ENCODE measurements at places on chromosomes 3 and 15.

DNA sequence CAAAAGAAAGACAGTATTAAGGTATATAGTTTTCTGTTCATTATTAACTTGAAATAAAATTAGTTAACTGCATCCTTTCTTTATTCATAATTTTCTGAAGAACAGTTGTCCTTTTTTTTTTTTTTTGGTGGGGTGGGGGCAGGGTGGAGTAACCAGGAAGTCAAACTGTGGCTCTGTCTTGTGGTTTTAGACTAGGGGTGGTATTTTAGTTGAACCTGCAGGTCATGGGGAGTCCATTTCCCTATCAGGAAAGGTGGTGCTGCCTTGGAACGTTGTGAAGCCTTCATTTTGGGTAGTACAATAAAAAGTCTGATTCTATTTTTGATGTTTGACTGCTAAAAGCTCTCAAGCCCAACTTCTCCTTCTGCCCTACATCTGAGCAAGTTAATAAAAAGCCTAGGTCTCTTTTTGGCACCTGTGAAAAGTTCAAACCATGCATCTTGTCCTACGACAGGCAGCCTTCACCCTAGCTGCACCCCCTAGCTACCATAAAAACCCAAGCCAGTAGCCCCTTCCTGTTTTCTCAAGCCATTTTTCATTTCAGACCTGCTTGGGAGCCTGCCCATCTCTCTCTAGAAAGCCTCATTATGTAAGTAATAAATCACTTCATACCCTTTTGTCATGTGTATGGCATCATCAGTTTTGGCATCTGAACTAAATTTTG is 31.2 kb upstream of the RIOX2 start:
- no peak for DNase-seq

- no peak for DNase-seq
These were observed 7.9 kb downstream of the VIPR1 start for GRCh38 chr3:42510325-42510724.

DNA sequence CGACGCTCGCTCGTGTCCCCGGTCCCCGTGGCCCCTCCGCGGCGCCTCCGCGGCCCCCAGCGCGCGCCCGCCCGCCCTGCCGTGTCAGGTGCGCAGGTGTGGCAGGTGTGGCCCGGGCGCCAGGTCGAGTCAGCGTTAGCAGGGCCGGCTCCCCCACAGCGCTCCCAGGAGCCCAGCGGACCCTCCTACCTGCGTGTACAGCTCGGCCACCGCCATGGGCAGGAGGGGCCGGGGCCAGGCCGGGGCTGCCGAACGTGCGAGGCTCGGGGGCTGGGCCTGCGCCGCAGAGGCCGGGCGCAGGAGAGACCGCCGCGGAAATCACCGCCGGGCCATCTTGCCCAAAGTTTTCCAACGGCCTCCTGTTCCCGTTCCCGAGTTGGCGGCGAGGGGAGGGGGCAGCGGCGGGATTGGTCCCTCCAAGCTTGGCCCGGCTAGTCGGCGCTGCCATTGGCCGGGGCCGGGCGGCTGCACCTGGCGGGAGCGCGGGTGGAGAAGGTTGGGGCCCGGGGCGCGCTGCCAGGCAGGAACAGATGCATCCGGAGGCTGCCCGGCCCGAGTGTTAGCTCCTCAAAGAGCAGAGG is at the start of gene MYO5C:
TSS of gene MYO5C (minus strand) at position 384 of the 581 bp plus-strand sequence. CDS start at position 216, 168 bp downstream.
- no peak for DNase-seq

- peak; percentile 61 for DNase-seq
These were observed 44.5 kb downstream of the CTDSPL start for GRCh38 chr3:37905987-37906674.

DNA sequence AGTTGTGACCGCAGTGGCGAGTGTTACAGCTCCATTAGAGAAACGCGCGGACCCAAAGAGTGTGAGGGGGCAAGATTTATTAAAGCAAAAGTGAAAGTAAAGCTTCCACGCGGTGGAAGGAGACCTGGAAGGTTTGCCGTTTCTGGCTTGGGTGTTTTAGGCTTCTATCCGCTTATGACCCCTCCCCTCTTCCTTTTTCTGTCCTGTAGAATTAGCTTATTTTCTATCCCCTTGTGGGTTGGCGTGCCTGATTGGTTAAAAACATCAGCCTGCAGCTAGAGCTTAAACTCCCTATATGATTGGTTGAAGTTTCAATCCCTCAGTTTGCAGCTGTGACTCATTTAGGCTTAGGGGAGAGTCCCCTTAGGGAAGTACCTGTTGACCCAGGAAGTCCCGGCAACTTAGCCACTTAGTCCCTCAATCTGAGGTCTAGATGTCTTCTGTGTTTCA is 39.6 kb downstream of the C3orf38 start:
- no peak for DNase-seq

DNA sequence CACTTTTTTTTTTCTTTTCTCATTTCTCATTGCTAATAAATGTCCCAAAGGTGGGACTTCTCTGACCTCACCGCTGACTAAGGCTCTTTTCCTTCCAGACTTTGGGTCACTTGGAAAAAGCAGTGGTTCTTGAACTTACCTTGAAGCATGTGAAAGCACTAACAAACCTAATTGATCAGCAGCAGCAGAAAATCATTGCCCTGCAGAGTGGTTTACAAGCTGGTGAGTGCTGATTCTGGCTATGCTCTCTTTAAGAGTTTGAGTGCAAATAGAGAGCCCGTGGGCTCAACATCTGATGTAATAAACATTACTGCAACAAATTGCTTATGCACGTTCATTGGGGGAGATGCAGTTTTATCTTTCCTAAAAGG is 2.0 kb downstream of the BHLHE40 start:
- no peak for DNase-seq

DNA sequence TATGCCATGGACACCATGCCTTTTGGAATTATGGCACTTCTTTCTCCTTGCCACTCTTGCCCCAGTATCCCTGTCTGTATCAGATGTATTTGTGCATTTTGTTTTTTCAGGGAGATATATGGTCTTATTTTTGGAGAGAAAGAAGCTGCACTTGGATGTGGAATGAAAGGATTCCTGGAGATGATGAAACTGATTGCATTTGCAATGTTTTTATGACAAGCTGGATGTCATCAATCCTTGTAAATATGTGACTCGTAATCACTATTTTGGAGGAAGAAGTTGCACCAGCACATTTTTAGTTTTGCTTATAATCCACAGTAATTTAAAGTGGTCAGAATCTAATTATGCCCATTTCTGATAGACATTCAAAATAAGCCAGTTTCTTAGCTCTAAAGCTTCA is 165.0 kb downstream of the NR1D2 start:
- peak; percentile 76 for DNase-seq

- DNase-seq, result no peak
These were observed 81.8 kb upstream of the COL6A5 start for GRCh38 chr3:130263708-130264107.

- DNase-seq, result no peak
These were observed 19.8 kb downstream of the ST3GAL6 start for GRCh38 chr3:98782824-98783500.

GRCh38 chr3:127831723-127832172 is 9.4 kb upstream of the MGLL start:
- DNase-seq, result peak; percentile 33

DNA sequence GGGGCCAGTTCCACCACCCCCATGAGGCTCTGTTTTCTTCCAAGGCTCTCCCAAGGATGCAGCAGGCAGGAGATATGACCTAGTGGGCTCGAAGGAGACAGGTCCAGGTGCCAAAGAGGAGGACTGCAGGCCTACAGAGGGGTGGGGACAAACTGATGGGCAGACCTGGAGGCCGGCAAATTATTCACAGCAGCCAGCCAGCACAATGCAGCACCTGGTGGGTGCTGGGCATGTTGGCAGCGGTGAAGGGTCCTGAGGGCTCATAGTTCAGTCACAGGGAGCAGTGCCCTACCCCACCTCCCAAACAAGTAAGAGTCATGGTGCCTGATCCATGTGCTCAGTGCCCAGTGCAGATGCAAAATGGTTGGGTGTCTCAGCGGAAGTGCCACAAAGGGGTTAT is 171.7 kb downstream of the ABHD5 start:
- no peak for DNase-seq

DNA sequence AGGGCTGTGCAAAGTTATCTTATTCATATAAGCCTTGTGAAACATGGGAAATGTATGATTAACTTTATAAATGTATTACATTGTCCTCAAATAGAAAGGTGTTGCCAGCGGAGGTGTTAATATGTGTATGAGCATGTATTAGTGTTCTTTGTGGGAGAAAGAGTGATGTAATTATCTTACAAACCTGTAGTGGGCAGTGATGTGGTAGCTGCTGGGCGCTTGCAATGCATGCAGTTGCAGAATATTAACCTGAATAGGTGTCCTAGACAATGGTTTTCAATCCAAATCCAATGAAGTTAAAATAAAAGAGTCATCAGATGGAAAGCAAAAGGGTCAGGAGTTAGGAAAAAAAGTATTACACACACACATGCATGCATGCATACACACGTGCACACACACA is 881.3 kb upstream of the CADM2 start:
- no peak for DNase-seq

DNA sequence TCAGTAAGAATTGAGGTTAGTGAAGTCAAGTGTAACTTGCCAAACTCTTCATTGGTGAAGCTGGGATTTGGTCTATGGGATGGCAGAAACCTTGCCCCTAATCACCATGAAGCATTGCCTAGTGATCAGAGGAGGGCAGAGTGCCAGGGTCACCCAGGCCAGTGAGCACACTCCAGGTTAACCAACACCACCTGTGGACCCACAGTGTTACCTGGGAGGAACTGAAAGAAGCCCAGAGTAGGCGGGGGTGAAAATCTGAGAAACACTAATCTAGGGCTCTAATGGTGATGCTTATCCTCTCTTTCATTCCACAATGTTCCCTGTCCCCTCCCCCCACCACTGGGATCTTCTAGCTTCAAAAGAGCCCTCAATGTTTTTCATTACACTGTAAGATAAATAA is 372.8 kb downstream of the CTNNB1 start:
- DNase-seq, result no peak

DNA sequence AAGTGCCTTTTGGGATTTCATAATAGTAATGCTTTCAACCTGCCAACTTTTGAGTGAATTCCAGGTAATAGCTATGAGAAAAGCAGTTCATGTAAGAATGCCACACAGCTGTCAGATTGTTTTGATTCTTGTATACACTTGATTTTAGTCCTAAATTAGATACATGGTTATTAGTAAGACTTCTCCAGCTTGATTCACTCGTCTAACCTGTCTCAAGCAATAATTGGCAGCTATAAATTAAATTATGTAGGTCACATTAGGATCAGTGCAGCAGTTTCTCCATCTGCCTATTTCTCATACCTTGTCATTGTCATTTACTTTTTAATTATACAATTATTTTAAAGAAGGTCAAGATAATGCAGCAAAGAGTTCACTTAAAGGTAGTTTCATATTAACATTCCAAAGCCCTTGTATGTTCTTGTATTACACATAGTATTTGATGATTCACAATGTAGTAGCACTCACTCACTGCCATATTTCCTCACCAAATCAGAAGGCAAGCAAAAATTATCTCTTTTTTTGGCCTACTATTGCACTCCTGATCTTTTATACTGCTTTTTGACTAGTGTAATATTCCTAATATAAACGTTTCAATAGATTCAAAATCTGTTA is 10.9 kb upstream of the CRYBG3 start:
- no peak for DNase-seq

DNA sequence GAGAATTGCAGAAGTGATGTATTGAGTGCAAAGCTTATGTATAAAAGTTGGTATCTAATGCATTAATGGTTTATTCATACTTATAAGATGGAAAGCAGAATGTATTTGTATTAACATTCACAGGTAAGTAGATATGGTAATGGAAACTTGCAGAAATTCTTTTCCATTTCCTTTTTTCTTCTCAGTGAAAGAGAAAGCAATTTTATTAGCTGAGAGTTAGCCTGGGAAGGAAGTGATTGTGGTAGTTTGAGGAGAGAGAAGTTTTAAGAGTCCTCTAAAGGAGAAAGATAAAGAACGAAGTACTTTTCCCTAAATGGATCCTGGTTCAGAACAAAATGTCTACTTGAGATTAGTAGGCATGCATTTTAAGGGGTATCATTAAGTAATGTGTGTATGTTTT is 60.1 kb upstream of the OSTN start:
- no peak for DNase-seq

DNA sequence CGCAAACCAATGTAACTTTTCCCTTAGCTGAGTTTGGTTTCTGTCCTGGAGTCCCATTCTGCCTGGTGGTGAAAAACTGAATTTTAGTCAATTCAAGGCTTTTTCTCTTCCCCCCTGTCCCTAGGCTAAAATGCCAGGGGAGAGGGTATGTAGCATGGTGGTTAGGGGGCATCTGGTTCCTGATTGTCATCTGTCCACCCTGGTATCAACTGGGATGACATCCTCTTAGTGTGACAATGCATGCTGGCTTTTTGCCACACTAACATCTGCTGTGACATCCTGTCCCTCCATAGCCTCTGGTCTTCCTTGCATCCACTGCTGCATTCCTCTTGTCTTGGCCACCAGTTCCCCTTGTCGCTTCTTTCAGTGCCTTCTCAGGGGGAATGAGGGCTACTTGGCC is 73.7 kb downstream of the ABHD5 start:
- DNase-seq, result no peak

DNA sequence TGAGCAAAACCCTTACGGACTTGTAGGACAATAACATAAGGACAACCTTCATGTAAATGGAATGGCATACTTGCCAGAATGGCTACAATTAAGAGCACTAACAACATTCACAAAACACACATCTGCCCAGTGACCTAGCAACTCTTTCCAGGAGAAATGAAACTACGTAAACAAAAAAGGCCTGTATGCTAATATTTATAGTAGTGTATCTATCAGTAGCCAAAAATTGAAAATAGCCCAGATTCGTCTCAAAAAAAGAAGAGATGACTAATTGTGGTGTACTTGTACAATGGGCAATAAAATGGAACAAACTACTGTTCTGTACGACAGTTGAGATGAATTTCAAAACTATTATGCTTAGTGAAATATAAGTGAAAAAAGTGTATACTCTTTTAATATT is 38.4 kb downstream of the CMC1 start:
- DNase-seq, result no peak

DNA sequence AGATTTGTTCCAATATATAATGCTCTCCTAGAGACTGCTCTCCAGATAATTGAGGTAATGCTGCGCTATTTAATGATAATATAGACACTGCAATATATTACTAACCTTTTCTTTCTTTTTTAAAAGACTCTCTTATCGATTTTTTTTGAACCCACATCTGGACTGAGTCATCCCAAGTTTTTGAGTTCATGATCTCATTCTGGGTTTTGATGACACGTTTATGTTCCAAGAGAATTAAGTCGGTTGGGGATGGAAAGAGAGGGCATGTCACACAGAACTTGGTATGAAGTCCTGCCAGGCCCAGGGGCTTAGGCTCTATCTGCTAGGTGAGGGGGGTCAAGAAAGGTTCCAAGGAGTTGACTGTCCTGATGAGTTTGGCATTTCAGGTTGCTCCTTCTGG is 431.1 kb downstream of the MFSD1 start:
- DNase-seq, result no peak

- DNase-seq, result no peak
These were observed 82.3 kb downstream of the LRIG1 start for GRCh38 chr3:66418475-66418931.

DNA sequence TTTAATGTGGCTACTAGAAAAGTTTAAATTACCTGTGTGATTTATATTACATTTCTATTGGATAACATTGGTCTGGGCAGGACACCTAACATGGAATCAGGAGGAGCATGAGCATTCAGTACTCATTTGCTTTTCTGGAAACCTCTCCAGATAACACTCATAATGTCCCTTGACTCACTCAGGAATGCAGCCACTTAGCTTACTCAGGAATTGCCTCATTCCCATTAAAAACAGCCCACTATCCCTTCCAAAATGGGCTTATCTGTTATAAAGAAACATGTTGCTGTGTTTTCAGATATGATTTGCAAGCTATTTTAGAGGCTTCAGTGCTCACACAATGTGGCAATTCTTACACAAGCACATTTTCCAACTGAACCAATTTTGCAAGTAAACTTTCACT is 17.1 kb downstream of the GBE1 start:
- peak; percentile 92 for DNase-seq

Data from GM04504 (cell line).